Lung (tissue), 17 donors: ENCODE measurements at places on chromosomes 12 and 14. TPM values are rescaled to one million over a fixed set of nuclear protein-coding genes. Genes with fewer than 3 reads are reported as not detected.

KLHL33 gene
- polyA plus RNA-seq = 0.08 TPM

EML5 gene
- polyA plus RNA-seq = 0.31 TPM

KANSL2 gene
- 25.8 TPM for polyA plus RNA-seq

ABHD12B gene
- polyA plus RNA-seq = 0.56 TPM

OS9 gene
- polyA plus RNA-seq = 144 TPM

KRT6C gene
- 0.10 TPM for polyA plus RNA-seq

CLEC7A gene
- 45.4 TPM for polyA plus RNA-seq

TOMM20L gene
- not detected for polyA plus RNA-seq

IRF9 gene
- 79.9 TPM for polyA plus RNA-seq

DTX1 gene
- 1.3 TPM for polyA plus RNA-seq

ZC3H14 gene
- polyA plus RNA-seq = 25.8 TPM

IFNG-AS1 gene
- 0.03 TPM for polyA plus RNA-seq

TEX52 gene
- polyA plus RNA-seq = not detected

MAP1LC3B2 gene
- 1.1 TPM for polyA plus RNA-seq

OR4E2 gene
- not detected for polyA plus RNA-seq
